ENCODE measurements at places on chromosomes 1 and 21. TPM values are rescaled to one million over a fixed set of nuclear protein-coding genes. Genes with fewer than 3 reads are reported as not detected.

- no peak for DNase-seq
Measured at GRCh38 chr1:234659538-234659937, 49.6 kb upstream of the IRF2BP2 start.

DNA sequence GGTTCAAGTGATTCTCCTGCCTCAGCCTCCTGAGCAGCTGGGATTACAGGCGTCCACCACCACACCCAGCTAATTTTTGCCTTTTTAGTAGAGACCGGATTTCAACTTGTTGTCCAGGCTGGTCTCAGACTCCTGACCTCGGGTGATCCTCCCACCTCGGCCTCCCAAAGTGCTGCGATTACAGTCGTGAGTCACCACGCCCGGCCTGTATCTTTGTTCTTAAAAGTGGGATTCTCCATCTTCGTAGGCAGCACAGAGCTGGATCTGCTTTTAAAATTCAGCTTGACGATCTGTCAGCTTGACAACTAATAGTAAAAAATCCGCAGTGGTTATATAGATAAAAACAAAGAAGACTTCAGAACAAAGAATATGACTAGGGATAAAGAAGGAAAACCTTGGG lies 2.8 kb upstream of the GNG4 start:
- DNase-seq = no peak

- no peak for DNase-seq
Measured at GRCh38 chr1:153869486-153869885, 53.3 kb downstream of the GATAD2B start.

DNA sequence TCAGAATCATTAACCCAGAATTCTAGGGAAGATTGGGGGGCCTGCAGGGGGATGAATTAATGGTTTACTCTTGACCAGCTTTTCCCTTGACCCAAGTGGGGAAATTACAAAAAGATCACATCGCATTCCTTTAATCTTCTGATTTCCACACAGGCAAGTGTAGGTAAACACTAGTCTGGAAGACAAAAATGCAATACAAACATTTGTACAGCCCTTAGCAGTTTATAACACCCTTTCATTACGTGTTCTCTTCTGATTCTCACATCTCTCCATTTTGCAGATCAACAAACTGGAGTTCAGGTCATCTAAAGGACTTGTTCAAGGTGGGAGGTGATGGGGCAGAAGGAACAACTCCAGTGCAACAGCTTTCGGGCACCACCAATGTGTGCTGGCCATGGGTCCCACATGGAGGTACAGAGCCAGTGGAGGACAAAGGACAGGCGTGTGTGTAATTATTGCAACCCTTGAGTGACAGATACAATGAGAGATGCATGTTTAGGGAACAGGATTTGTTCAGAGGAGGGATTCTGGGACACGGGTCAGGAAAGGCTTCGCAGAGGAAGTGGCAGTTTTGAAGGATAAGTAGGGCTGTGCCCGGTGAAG lies 20.4 kb downstream of the ATF3 start:
- DNase-seq = no peak

DNA sequence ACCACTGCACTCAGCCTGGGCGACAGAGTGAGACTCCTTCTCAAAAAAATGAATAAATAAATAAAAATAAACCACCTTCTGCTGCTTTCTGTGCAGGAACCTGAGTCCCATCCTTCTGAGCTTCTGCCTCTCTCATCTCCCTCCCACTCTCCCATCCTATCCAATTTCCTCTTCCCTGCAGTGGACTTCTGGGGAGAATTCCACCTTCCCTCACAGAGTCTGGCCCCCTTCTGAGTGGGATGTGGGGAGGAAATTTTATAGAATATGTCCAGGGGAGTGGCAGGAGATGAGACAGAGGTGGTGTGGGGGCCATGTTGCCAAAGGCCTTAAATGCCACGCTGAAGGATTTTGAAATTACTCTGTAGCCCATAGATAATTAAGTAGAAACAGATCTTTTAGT lies 5.4 kb upstream of the EFNA1 start:
- no peak for DNase-seq

DNA sequence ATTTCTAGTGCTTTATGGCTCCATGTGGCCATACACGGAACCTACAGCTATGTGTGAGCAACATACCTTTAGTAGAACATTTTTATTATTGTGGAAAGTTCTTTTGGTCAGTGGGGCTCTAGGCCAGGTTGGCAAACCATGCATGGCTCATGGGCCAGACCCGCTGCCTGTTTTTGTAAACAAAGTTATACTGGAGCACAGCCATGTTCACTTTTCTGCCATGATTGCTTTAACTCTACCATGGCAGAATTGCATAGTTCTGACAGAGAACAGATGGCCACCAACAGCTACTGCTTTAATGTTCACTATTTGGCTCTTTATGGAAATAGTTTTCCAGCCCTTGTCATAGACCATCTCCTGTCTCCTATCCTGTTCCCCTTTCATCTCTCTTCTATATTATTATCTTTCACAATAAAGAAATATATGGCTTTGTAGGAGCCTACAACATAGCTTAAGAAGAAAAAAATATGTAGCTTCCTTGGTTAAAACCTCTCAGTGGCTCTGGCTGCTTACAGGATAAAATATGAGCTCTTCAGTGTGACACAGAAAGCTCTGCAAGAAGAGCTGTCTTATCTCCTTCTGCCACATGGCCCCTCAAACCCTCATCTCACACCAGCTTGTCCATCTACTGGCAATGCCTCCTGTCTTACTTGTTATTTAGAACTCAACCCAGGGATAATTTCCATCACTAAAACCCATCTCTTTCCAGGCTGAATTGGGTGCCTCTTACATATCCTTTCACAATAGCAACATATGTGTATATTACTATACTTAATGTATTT lies 54.6 kb upstream of the RWDD3 start:
- DNase-seq = no peak

DNA sequence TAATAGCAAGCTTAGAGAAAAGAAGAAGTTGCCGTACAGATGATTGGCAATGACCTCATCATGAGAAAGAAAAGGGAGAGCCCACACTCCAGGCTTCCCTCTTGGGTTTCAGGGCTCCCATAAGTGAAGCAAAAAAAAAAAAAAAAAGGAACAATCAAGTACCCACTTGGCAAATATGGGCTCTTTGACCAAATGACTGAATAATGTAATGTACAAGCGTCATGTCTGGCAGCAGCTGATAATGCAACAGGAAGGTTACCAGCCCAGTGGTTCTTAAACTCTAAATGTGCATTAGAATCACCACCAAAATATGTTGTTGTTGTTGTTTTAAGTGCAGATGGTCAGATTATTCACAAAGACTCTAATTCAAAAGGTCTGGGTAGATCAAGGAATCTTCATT lies 13.5 kb downstream of the TNFSF4 start:
- no peak for DNase-seq

GRCh38 chr1:30684259-30684658 lies 39.1 kb downstream of the MATN1 start:
- DNase-seq = no peak

- no peak for DNase-seq
Measured at GRCh38 chr1:202167708-202168415, 7.5 kb upstream of the PTPN7 start.

GRCh38 chr1:59917026-59917784 lies 9.4 kb downstream of the CYP2J2 start:
- no peak for DNase-seq

- no peak for DNase-seq
Measured at GRCh38 chr1:175665616-175666015, 77.8 kb downstream of the TNR start.

- no peak for DNase-seq
Measured at GRCh38 chr1:211752951-211753486, 77.5 kb downstream of the LPGAT1 start.

GRCh38 chr1:20375563-20375962 lies 84.9 kb downstream of the VWA5B1 start:
- no peak for DNase-seq

Gene ESPN
- 6.2 TPM for total RNA-seq

Gene GPR157
- total RNA-seq = 12.2 TPM

Gene SDHC
- 169 TPM for total RNA-seq

Gene PALMD
- 29.1 TPM for total RNA-seq

Gene CTSE
- total RNA-seq = 25.3 TPM

Gene NCMAP
- total RNA-seq = 0.73 TPM

Gene CLEC20A
- total RNA-seq = not detected

Gene RGS16
- total RNA-seq = 22.4 TPM

Gene GALNT2
- 67.9 TPM for total RNA-seq

Gene MAP1LC3C
- not detected for total RNA-seq

Gene ADCY10
- 0.13 TPM for total RNA-seq

Gene BSND
- not detected for total RNA-seq

Gene C1orf105
- total RNA-seq = not detected

Gene LCE1A
- not detected for total RNA-seq

Gene CELA2A
- 0.44 TPM for total RNA-seq

Gene L1TD1
- not detected for total RNA-seq

Measured in ureter (tissue), 1 donor.